RCC 7860 (cell line): ENCODE measurements at places on chromosomes 16 and 17.

- peak; percentile 14 for DNase-seq
Observed at GRCh38 chr16:8655184-8655717, 19.2 kb upstream of the ABAT start.

GRCh38 chr17:45958994-45959665 is 39.9 kb upstream of the STH start:
- DNase-seq, result no peak

DNA sequence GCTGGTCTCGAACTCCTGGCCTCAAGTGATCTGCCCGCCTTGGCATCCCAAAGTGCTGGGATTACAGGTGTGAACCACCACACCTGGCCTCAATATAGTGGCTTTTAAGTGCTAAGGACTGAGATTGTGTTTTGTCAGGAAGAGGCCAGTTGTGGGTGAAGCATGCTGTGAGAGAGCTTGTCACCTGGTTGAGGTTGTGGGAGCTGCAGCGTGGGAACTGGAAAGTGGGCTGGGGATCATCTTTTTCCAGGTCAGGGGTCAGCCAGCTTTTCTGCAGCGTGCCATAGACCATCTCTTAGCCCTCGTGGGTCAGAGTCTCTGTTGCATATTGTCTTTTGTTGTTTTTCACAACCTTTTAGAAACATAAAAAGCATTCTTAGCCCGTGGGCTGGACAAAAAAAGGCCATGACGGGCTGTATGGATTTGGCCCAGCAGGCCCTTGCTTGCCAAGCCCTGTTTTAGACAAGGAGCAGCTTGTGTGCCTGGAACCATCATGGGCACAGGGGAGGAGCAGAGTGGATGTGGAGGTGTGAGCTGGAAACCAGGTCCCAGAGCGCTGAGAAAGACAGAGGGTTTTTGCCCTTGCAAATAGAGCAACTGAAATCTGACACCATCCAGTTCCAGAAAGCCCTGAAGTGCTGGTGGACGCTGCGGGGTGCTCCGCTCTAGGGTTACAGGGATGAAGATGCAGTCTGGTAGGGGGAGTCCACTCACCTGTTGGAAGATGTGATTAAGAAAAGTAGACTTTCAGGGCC is 5.5 kb downstream of the BIRC5 start:
- no peak for DNase-seq

GRCh38 chr16:23570992-23571632 is 13.6 kb downstream of the UBFD1 start:
- no peak for DNase-seq

DNA sequence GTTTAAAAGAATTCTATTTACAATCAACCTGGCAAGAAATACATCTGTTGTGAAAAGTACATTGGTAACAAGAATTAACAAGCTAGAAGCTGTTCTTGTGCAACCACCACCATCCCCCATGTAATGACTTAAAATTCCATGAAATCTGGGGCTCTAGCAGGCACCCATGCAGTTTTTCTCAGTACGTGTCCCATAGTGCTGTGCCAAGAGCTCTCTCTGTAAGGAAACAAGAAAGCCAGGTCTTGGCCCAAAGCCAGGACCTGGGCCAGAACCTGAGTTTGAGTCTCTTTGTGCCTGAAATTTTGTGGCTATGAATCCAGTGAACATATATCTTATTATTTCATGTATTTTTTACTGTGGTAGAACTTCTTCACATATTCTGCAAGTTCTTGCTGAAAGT is 46.6 kb downstream of the NUP93 start:
- no peak for DNase-seq

DNA sequence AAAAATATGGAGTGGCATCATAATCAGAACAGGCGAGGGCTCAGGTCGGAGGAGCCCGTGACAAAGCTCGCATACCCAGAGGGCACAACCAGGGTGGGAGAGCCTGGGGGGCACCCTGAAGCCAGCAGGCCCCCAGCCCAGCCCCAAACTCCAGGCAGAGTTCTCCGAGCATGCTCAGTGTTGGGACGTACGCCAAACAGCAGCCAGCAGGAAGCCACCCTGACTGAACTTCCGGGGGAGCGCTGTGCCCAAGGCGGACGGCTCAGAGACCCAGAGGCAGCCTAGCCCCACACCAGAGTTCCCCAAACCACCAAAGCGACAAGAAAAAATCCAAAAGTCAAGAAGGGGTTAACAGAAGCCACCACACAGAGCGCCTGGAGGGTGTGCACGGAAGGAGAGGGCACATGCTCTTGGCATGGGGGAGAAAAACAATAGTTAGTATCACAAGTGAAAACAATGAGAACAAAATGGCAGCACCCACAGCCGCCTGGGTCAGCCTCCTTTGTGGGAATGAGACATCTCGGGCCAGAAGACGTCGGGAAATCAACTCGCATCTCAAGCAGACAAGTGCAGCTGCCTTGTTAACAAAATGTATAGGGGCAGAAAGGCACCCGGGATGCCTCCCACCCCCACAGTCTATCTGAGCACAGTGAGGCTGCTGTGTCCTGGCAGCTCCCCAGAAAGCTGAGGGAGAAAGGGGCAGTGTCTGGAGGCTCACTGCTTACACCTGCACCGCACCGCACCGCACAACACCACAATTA is 11.9 kb downstream of the EXOC7 start:
- no peak for DNase-seq

DNA sequence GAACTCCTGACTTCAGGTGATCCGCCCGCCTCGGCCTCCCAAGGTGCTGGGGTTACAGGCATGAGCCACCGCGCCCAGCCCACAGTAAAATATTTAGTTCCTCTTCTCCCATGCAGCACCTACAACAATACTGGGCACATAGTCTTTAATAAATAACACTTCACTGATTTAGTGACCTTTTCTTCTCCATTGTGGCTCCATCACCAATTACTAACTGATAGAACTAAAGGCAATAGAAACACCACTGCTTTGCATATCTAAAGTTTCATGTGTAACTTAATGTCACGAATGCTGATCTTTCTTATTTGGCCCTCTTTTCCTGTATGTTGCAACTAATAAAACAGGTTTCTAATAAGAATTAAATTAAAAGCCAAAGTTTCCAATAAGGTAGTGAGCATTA is 38.9 kb downstream of the TRIM37 start:
- no peak for DNase-seq

DNA sequence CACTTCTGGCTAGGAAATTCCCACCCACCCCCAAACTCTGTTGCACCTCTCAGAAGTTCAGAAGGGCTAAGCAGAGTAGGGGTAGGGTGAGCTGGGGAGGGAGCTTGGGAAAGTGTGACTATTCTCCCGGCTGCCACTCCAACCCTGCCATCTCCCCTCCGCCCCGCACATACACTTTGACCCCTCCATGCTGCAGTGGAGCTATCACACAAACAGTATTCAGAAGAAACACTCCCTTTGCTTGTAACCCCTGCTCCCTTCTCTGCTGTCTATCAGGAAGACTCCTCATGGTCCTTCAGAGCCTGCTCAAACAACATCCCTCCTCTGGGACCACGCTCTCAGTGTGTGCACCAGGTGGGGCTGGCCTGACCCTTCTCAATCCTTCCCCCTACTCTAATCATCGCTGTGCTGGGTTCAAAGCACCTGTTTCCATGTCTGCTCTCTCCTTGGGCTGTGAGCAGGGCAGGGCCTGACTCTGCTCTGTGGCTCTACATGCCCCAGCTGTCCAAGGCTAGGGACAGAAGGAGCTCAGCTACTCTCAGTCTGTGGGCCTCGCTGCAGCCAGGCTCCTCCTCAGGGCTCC is 8.6 kb downstream of the SLC13A5 start:
- DNase-seq, result no peak
